MCF 10A (cell line): ENCODE measurements at places on chromosomes 5 and 9. TPM values are rescaled to one million over a fixed set of nuclear protein-coding genes. Genes with fewer than 3 reads are reported as not detected.
A peak's percentile ranks its signal among the peaks of the same experiment; 100 is the strongest.

Gene PCDHGA4
- 0.26 and 0.44 TPM in 2 replicates for total RNA-seq

Gene CLINT1
- 170 and 176 TPM in 2 replicates for total RNA-seq

Gene KYAT1
- total RNA-seq, result 3.8 and 5.7 TPM in 2 replicates

Gene GLIPR2
- total RNA-seq, result 0.96 and 3.1 TPM in 2 replicates

- DNase-seq, result no peak
Observed at GRCh38 chr5:38453921-38454320, 102.5 kb downstream of the LIFR start.

- no peak for DNase-seq
Observed at GRCh38 chr9:110133059-110133458, 74.9 kb downstream of the C9orf152 start.

- no peak for DNase-seq
Observed at GRCh38 chr5:150623152-150623877, 17.1 kb upstream of the SYNPO start.

- no peak for DNase-seq
Observed at GRCh38 chr5:180287404-180287803, 4.5 kb downstream of the MAPK9 start.

DNA sequence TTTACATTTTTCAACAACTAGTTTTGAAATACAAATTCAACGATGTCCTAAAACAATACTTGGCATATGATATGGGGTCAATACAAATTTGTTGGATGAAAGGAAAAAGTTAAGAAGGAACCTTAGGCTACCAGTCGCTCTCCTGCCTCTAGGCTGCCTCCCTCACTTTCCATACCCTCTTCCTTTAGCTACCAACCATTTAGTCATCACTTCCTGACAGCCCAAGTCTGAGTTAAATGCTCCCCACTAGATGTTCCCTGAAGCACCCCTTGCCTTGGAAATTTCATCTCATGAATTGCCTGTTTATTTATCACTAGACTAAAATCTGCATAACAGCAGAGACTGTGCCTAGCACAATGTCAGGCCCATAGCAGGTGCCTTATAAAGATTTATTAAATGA, 2.7 kb upstream of the LARS1 start:
- DNase-seq, result peak; percentile 22

DNA sequence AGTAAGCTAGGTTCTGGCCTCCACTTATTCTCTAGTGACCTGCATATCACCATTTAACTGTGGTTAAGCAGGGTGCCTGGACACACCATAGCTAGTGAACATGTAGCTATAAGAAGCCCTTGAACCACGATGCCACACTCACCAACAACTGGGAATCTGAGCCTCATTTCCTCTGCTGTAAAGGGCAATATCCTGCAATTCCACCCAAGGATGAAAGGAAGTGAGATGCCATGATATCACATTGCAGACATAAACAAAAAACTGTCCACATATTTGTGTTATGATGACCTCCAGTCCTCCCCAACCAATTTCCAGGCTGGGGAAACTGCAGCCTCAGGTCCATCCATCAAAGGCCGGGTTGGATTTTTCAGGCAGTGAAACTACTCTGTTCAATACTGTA, 10.4 kb downstream of the TNIP1 start:
- DNase-seq, result no peak

- DNase-seq, result no peak
Observed at GRCh38 chr5:173664154-173664526, 47.7 kb upstream of the BOD1 start.

GRCh38 chr5:144800169-144800568, 629.5 kb downstream of the KCTD16 start:
- DNase-seq, result no peak

- no peak for DNase-seq
Observed at GRCh38 chr5:110802998-110803397, 64.2 kb downstream of the SLC25A46 start.

DNA sequence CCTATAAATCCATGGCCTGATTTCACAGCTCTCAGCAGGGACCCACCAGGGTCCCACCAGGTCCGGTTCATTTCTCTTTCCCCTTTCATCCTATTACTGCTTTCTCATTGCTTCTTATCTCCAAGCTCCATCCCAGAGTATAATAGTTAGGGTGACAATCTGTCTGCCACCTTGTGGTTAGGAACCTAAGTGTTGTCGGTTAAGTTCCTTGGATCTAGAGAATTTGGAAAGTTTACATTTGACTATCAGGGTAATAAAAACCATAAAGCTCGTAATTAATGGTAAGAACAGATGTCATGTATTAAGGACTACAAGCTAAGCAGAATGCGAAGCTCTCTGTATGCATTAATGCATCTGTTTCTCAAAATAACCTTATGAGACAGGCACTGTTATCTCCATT, 259.1 kb downstream of the SH3GL2 start:
- no peak for DNase-seq

- no peak for DNase-seq
Observed at GRCh38 chr5:166865206-166865605, 1426.2 kb upstream of the WWC1 start.

GRCh38 chr9:133056533-133056932, 5.2 kb upstream of the CEL start:
- DNase-seq, result no peak

- no peak for DNase-seq
Observed at GRCh38 chr9:18707061-18707461, 233.1 kb downstream of the ADAMTSL1 start.

DNA sequence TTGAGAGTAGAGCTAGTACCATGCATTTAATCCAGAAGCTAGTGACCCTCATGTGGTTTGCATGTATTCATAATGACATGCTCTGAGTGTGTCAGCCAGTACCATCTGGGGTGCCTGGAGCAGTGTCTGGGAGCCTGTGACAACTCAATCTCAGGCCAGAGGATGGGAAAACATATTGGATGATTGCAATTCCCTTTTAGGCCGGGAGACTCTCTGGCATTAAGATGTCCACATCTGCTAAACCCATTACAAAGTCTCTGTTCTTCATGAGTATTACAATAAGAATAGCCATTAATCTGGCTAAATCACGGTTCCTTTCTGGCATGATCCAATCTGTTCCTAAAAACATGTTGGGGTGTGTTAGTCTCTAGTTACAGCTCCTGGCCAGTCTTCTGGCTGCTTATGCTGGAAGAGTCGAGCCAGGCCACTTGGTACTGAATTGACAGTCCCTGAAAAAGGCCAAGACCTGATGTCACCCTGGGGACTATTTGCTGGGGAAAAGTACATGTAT, 475.7 kb downstream of the ENC1 start:
- no peak for DNase-seq

- DNase-seq, result peak; percentile 30
Observed at GRCh38 chr5:73693573-73694061, 67.6 kb downstream of the ARHGEF28 start.

- DNase-seq, result peak; percentile 50
Observed at GRCh38 chr9:129623331-129623730, 2.4 kb upstream of the C9orf50 start.

DNA sequence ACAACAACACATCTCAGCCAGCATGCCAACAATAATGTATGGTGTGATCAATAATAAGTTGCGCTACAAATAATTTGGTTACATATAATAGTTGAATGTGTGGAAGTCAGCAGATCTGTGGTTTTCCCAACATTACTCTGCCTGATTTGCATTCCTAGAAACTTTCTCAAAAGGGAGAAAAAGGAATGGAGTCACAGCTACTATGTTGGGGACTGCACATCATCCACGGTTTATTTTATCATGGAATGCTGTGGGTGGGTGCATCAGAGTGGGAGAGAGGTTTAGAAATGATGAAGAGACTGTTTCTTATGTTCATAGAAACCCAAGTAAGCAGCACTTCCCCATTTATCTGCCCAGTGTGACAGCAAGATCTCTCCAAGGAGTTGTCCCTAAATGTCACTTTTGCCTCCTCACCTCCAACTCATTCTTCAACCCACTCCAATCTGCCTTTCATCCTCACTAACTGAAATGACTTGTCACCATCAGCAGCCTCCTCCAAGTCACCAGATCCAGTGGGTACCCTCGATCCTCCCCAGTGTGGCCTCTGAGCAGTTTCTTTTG, 2.8 kb upstream of the SPOCK1 start:
- DNase-seq, result no peak
